SW 1271 (cell line): ENCODE measurements at places on chromosomes 4 and X.

DNA sequence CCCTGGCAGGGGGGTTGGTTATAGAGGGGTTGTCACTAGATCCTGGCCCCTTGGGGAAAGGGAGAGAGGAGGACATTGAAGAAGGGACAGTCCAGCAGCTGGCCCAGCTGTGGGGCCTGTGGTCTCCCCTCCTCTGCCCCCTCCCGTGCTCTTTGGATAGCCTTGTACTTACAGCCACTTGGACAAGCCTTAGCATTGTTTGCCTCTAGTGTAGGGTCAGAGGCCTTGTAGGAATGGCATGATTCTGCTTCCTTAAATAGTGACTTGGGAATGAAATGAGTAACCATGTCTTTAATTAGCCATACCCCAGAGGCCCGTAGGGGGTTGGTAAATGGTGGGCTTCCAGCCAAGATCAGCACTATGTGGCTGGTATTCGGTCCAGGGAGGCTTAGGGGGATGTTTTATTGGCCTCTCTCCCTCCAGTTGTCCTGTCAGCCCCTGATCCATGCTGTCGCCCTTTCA lies 230.6 kb downstream of the PTTG2 start:
- no peak for DNase-seq

- DNase-seq = no peak
Measured at GRCh38 chr4:85905761-85906160, 430.8 kb downstream of the ARHGAP24 start.

GRCh38 chr4:56348576-56348975 lies 38.7 kb downstream of the AASDH start:
- no peak for DNase-seq

- DNase-seq = no peak
Measured at GRCh38 chr4:168694667-168695066, 197.8 kb downstream of the PALLD start.

DNA sequence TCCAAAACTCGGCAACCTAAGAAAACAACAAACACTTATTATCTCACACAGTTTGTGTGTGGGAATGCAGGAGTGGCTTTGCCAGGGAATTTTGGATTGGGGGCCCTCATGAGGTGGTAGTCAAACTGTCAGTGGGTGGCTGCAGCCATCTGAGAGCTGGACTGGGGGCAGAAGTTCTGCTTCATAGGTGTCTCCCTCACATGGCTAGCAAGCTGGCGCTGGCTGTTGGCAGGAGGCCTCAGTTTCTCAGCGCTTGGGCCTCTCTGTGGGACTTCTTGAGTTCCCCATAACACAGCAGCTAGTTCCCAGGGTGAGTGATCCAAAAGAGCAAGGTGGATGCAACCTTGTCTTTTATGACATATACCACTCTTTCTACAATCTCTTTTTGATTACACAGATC lies 26.0 kb upstream of the RASL11B start:
- DNase-seq = no peak

DNA sequence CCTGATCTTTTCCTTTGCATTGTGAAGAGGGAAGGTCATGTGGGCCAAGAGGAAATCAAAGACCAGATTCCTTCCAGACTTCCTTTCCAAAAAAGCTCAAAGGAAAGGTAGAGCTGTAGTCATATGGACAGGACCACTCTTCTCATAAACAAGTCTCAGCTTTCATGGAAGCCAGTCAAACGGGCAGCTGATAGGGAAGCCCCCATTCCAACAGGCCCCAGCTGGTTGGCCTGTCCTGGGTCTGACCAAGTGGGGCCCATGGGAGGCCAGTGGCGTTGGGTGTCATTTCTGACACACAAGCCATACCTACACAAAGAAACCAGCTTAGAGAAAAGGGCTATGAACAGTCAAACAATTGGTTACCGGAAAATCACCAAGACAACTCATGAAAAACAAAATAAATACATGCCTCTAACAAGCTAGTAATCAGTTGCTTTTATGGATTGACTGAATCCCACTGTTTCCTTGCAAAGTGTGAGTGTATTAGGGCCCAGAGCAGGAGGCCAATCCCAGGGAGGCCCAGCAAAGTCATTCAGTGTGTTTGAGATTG lies 149.6 kb upstream of the MAMLD1 start:
- no peak for DNase-seq
